CD4-positive, CD25-positive, alpha-beta regulatory T cell (primary cell): ENCODE measurements at places on chromosomes 12 and 14. TPM values are rescaled to one million over a fixed set of nuclear protein-coding genes. Genes with fewer than 3 reads are reported as not detected.

The REC8 gene
- total RNA-seq: 145 TPM

The PRMT5 gene
- total RNA-seq: 19.3 TPM

- DNase-seq: no peak
Measured at GRCh38 chr12:39752482-39753137, 133.0 kb upstream of the ABCD2 start.

GRCh38 chr14:58643366-58643765, 5.6 kb downstream of the DACT1 start:
- DNase-seq: no peak

DNA sequence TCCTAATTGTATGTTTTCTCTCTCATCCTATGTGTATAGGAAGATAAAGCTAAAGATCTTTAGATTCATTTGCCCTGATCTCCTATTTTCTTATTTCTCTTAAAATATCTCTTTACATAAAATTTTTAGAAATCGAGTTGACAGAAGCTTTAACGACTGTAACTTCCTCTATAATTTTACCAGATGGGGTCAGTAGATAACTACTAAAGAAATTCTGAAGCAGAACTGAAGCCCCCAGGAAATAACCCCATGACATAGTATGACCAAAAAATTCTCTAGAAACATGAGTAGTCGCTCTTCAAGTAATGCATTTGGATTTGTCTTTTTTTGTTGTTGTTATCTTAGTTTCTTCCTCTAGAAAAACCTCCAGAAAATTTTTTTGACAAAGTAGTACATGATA, 288.0 kb downstream of the ERC1 start:
- no peak for DNase-seq

- DNase-seq: no peak
Measured at GRCh38 chr12:56632701-56633467, 2.8 kb upstream of the BAZ2A start.
